SW480 (cell line): ENCODE measurements at places on chromosomes 5 and 9.

- DNase-seq: no peak
These were observed 527 bp downstream of the MEF2C start for GRCh38 chr5:88882276-88883038.

GRCh38 chr5:178586396-178586795, 3.8 kb downstream of the COL23A1 start:
- DNase-seq: no peak

DNA sequence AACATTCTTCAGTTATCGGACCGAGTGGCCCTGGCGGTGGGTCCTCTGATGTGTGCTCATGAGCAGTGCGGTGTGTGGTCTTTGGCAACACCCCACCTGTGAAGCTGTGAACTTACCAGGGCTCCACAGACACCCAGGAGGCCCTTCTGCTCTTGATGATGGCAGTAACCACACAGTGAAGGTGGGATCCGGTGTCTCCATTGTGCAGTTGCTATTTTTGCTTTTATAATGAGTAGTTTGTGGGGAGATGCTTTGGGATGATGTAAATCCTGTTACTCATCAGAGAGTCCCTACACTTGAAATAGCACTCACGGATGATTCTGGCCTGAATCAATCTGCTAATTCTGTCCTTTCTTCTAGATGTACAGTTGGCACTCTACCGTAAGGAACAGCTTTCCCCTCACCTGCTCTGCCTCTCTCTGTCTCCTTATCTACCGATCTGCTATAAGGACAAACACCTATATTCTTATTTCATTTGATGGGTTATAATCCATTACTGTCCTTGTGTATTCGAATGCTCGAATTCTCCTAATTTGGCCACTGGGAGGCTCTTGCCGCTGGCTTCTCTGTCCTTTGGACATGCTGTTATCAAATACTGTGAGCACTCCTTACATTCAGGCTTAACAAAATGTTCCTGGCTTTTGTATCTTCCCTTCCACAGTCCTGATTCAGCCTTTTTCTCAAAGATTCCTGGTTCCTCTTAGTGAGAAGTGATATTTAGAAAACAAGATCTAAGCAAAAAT, 20.2 kb downstream of the ATPSCKMT start:
- DNase-seq: no peak

DNA sequence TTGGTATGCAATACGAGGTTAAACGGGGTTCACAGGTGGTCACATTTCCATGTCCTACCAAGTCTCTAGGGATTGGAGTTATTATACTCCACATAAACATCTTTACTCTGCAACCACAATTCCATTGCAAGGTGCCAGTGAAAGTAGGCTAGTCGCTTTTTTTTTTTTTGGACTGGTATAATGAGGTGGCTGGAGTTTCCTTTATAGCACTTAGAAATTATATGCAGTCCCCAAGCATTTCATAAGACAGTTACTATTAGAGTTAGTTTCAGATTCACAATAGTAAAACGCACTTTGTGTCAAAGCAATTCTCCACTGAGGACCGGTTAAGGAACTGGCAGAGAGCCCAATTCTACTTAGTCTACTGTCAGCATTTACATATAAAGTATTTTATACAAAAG, 1.4 kb downstream of the MEF2C start:
- no peak for DNase-seq

DNA sequence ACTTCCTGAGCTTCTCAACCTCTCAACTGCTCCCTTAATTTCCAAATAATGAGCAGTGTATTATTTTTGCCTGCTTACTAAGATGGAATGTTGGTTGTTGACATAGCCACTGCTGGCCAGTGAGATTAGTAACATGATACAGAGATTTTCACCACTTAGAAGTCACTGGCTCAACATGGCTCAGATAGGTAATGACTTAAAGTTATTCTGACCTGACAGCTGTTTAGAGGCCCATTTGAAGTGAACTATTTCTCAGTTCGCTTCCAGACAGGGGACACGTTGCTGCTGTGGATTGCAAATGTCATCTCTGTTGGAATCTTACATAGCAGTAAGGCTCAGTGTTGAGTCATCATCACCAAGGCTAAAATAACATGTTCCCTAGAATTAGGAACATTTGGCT, 490.2 kb downstream of the TLE4 start:
- no peak for DNase-seq

- no peak for DNase-seq
These were observed 131.4 kb downstream of the MAST4 start for GRCh38 chr5:66727630-66728029.
